RKO (cell line): ENCODE measurements at places on chromosomes 2 and 18.
A peak's percentile ranks its signal among the peaks of the same experiment; 100 is the strongest.

DNA sequence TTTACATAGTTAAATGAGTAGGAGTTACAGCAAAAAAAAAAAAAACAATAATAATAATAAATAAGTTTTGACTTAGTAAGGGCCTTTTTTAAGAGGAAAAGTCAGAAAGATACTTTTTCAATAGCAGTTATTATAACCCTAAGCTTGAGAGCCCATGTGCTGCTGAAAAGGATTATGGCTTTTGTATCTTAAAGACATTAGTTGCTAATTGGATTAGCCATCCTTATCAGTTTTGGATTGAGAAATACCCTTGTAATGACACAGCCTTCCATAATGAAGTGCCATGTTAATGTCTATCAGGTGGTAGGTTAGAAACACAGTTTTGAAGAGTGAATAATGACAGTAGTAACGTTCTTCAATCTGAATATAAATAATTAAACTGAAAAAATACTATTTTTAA, 554.0 kb downstream of the RIT2 start:
- no peak for DNase-seq

DNA sequence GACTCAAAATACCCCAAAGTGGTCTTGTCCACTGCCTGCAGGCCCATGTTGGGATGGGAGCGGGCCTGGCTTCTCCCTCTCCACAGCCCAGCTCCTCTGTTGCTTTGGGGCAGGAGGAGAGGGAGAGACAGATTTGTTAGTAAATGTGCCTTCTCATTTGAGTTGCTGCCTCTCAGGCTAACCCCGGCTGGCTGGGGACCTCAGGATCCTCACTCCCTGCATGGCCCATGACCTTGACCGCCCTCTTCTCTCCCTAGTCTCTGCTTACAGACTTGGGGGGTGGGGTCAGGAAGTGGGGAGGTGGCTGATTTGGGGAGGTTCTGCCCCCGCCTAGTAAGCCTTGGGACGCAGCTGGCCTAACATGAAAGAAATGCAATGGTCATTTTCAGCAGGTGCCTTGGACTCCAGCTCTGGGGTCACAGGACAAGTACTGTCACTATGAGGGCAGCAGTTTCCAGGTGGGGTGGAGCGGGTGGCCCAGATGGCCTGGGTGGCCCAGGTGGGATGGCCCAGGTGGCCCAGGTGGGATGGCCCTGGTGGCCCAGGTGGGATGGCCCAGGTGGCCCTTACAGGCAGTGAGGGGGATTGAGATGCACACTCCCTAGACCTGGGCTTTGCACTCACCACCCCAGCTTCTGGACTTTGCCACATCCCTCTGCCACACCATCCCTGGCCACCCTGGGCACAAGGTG, 24.1 kb downstream of the HJURP start:
- no peak for DNase-seq

DNA sequence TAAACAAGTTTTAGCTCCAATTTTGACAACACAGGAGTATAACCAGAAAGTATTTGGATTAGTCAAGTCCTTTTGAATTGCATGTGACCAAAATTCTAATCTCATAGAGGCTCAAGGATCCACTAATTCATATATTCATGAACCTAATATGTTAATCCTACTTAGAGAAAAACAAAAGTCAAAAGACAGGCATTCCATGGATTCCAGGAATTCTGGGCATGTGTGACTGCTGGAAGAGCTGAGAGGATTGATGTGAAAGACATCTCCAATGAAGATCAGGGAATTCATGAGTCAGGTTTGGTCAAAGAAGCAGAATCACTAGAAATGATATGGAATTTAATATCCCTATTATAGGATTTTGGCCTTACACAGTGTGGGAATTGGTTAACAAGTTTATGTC, 1494.6 kb upstream of the DDX18 start:
- DNase-seq, result no peak

DNA sequence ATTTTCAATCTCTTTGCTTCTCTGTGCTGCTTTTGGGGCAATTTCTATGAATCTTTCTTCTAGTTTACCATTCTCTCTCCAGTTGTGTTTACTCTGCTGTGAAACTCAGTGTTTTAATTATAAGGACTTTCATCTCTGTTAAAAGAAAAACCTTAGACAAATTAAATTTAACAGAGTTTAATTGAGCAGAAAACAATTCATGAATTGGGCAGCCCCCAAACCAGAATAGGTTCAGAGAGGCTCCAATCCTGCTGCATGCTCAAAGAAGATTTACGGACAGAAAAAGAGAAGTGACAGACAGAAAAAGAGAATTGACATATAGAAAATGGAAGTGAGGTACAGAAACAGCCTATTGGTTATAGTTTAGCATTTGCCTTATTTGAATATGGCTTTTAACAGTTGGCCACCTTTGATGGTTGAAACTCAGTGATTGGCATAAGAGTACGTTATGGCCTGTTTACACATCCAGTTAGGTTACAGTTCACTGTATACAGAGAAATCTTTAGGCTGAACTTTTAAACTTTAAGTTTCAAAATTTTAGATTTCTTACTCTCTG, 120.4 kb downstream of the RNF152 start:
- DNase-seq, result no peak

- no peak for DNase-seq
Observed at GRCh38 chr2:43254331-43254730, 27.9 kb upstream of the ZFP36L2 start.

DNA sequence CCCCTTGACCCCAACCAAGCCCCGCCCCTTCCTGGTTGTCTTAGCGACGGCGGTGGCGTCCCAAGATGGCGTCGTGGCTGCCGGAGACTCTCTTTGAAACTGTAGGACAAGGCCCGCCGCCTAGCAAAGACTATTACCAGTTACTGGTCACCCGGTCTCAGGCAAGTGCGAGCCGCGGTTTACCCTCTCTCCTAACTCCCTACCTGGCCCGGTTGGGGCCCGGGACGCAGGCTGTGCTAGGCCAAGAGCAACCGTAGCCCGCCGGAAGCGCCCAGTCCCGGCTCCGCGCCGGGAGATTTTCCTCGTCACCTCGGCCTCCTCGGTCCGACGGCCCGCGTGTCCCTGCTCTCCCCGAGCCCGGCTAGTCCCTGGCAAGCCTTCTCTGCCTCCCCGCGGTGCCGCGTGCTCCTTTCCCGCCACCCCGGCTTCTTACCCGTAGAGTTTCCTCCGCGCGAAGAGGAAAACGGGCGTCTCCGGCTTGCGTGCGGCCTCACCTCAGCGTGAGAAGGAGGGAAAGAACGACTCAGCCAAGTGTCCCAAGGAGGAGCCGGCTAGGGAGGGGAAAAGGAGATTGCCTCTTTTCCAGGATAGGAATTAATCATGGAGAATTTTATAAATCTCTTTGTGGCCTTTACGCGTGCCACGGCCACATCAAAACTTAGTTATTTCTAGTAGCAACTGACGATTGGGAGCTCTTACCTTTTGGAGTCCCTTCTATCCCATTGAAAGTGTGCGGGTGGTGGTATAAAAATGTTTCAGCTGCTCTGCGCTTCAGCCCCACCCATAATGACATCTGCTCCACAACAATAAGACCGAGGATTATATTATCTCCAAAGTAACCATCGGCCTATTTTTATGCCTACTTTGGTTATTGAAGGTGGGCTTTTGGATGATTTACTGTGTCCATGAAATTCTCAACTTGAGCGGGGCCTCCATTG, at the start of gene FBXO36:
Gene FBXO36 (plus strand): TSS at position 55 of the 938 bp plus-strand sequence. CDS start 11 bp downstream, at position 66.
- DNase-seq, result peak; percentile 86

- DNase-seq, result peak; percentile 63
Observed at GRCh38 chr18:27599202-27599829, 414.2 kb upstream of the CHST9 start.

DNA sequence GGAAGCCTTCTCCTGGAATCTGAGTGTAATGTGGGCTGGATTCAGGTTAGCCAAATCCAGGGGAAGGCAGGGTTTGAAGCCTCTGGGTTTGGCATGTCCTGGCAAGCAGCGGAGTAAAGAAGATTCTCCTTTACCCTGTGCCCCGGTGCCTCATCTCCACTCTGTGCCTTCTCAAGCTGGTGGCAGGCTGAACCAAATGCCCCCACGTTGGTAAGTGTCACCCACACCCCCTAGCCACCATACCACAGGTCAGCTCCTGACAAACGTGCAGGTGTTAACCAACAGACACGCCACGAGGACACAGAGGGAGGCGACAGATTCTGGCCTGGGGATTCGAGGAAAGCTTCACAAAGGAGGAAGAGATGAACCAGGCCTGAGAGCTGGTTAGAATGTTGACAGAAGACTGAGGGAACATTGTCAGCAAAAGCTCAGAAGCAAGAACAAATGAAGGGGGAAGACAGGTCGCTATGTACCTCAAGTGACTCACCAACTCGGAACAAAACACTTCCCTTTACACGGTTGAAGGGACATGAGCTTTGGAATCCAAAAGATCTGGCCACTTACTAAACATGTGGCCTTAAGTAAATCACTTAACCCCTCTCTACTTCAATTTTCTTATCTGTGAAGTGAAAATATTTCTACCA, 85.2 kb upstream of the LCLAT1 start:
- DNase-seq, result no peak

GRCh38 chr2:212141499-212141898, 397.1 kb downstream of the ERBB4 start:
- no peak for DNase-seq

- DNase-seq, result no peak
Observed at GRCh38 chr18:74949611-74950010, 259.3 kb downstream of the PTGR3 start.

DNA sequence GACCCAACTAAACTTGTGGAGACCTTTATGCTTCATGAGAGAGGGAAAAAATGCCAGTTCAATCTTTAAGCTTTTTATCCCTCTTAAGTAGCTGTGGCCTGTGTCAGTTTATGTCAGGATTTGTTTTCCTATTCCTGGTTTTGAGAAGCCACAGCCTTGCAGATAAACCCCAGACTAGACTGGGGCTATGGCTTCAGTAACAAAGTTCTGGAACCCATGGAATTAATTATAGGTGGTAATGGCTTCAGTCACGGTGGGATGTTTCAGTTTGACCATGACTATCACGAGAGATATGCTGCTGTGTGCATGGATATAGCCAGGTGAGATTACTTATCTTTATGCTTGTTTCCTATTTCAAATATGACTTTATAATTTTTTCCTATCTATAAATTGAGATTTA, 134.8 kb downstream of the RAPGEF4 start:
- DNase-seq, result no peak

- no peak for DNase-seq
Observed at GRCh38 chr2:74007711-74008110, 23.0 kb downstream of the TET3 start.

DNA sequence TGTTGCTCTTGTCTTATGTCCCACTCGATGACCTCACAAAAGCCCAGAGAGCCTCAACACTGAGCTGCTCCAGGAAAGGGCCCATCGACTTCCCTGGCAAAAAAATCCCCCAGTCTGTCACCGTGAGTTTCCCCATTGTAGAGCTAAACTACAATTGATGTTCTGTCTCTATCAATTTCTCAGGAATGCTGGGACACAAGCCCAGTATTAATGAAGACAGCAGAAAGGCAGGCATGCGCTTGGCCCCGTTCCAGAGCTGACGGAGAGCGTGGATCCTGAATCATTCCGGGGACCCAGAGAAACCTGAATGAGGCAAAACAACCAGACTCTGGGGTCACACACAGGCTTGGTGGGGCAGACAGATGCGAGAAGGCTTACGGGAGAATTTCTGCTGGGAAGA, 146.9 kb downstream of the TTC32 start:
- DNase-seq, result no peak

DNA sequence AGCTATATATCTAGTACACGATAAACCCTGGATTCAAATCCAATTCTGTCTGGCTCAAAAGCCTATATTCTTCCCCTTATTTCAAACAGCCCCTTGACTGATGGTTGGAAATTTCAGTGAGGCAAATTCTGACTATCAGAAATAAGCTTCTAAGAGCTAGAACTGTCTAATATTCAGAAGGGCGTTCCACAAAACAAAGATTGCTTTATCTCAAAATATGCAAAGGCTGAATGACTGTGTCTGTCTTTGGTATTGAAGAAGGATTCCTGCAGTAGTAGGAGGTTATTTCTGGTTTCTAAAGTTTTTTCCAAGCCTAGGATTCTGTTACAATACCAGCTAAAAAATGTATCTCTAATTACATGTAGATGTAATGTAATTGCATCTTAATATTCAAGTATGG, 31.1 kb downstream of the DRC1 start:
- no peak for DNase-seq

DNA sequence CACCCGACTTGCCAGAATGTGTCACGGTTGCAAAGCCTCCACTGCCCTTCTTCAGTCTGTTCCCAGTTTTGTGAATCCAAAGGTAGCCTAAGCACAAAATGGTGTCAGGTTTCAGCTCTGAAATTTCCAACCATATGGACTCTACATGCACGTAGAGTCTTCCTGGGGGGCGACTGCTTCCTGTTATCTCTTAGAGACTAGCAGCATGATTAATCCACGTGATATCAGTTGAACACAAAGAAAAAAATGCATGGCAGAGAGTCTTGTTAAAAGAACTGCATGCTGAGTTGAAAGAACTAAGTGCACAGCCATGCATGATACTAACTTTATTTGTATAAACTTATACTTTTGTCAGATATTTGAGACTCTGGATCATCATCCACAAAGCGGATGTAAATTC, 404.4 kb downstream of the SOCS6 start:
- DNase-seq, result no peak

- no peak for DNase-seq
Observed at GRCh38 chr2:168697668-168698121, 104.7 kb upstream of the NOSTRIN start.

- peak; percentile 12 for DNase-seq
Observed at GRCh38 chr18:68843473-68844089, 45.7 kb downstream of the CCDC102B start.

DNA sequence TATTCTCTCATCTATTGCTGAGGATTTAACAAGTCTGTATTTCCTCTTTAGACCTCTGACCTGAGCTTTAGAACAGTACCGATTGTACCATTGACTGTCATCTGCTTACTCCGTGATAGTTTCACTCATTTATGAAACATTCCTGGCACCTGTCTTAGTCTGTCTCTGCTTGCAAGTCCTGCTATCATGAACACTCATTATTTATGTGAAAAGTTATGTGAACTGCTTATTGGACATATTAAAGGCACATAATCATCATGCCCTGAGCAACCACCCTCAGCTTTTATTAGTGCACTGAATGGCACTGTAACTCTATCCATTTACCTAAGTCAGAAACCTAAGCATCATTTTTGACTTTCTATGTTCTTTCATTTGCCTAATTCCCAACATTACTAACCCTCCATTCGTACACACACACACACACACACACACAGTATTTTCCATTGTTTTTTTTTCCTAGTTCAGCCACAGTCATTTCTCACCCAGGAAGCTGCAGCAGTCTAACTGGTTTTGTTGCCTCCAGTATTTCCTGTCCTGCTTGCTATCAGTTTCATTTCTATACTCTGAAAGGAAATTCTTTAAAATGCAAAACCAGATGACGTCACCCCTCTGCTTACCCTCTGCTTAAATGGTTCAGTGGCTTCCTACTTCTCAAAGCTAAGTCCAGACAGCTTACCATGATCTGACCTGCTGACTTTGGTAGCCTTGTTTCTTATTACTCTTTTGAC, 146.1 kb downstream of the HAUS1 start:
- DNase-seq, result no peak
